ENCODE measurements at places on chromosomes 3 and 15.

GRCh38 chr3:152760591-152760990 lies 74.3 kb upstream of the P2RY1 start:
- no peak for DNase-seq

DNA sequence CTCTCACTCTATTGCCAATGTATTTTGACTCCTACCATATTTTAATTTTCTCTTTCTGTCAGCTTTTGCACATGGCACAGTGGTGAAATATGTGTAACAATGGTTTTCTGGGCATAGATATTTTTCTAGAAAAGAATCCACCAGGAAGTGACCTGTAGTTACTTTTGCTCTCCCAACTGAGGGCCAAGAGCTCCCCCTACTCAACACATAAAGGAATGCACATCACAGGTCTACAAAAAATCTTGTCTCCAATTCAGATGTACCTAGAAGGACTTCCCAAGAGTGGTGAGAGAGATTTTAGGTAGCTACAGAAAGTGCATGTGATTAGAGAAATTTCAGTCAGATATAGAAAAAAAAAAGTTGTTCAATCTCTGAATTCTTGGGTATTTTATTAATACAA lies 15.6 kb downstream of the CPA3 start:
- peak; percentile 10 for DNase-seq

- DNase-seq: no peak
Measured at GRCh38 chr15:61153291-61153690, 75.8 kb downstream of the RORA start.

- peak; percentile 100 for DNase-seq
Measured at GRCh38 chr15:92803852-92804609, 96.1 kb upstream of the CHD2 start.

DNA sequence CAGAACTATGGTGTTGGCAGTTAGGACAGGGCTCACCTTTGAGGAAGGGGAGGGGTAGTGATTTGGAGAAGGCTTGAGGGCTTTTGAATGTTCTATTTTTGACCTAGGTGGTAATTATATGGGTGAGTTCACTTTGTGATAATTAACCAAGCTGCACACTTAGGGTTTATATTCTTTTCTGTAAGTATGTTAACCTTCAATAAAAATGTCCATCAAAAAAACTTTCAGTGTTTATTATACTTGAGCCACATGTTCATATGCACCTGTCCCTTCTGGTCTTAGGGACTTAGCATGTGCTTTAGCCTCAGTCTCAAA lies 28.4 kb downstream of the PDE8A start:
- no peak for DNase-seq

DNA sequence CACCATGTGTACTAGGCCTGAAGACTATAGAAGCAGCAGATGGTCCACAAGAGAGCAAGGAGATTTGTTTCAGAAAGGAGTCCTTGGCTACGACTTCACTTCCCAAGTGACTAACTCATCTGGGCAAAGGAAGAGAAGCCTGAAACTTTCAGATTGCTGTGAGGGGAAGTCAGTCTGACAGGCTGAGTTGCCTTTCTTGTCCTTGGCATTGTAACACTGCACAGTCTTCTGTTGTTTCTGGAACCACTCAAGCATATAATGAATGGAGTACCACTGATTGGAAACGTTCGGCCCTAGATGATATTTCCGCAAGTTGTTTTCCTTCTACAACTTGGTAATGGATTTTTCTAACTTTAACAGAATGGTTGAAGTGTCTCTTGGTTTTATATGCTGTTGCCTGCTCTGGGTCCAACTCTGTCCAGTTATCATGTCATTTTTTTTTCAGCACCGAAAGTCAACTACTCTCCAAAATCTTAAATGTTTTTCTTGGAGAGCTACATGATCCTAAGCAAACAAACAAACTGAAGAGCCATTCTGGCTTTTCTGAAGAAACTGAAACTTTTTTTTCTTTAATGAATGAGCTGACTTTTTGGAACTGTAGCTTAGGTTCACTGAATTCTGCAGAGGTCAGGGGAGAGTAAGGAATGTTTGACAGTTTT lies 685.7 kb downstream of the MECOM start:
- DNase-seq: no peak

- peak; percentile 72 for DNase-seq
Measured at GRCh38 chr3:151468284-151468917, 7.5 kb upstream of the IGSF10 start.

DNA sequence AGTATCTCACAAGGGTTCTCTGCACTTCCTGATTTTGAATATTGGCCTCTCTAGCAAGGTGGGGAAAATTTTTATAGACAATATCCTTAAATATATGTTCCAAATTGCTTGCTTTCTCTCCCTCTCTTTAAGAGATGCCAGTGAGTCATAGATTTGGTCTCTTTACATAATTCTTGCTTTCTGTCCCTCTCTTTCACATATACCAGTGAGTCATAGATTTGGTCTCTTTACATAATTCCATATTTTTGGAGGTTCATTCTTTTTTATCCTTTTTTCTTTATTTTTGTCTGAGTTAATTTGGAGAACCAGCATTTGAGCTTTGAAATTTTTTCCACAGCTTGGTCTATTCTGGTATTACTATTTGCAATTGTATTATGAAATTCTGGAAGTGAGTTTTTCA lies 77.7 kb upstream of the NUDT16 start:
- DNase-seq: no peak

DNA sequence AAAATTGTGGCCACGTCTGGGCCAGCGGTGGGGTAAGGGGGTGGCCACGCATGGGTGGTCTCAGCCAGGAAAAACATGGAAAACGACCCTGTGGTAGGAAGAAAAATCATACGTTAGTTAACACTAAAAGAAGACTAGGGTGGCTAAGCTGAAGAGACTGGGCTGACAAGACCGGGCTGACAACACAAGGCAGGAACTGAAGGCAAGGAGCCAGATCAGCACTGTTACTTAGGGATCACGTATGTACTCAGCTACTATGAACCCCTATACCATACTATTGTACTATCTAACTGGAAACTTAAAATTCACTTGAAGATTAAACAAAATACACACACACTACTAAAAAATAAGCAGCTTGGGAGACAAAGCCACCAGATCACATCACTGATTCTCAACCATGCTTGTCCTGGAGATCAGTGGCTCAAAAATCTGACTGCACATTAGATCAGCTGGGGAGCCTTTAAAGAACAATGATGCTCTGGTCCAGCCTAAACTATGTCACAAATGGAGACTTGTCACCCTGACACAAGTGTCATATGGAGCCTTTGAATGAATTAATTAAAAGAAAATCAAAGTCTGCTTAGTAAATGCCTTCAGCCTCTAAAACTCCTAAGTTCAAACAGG lies 442.2 kb downstream of the SHQ1 start:
- DNase-seq: no peak

- no peak for DNase-seq
Measured at GRCh38 chr3:123728014-123728413, 143.2 kb upstream of the HACD2 start.

DNA sequence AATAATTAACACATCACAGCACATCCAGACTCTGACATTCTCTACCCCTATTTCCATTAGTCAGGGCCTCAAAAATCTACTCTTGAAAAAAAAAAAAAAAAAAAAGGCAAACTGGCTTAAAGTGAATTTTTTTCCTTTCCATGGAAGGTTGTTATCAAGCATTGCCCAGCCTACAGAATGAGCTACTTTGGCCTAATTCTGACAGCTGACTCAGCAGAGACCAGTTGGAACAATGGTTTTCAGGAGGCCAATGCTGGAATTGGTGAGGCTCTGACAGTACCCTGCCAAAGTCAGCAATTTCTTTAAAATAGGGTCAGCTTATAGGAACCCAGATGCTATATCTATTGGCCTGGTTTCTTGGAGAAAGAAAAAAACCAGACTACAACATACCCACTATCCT lies 454.7 kb downstream of the MAGI1 start:
- DNase-seq: no peak

- no peak for DNase-seq
Measured at GRCh38 chr15:56165234-56165633, 78.4 kb downstream of the RFX7 start.

GRCh38 chr15:41932511-41933289 lies 38.8 kb upstream of the SPTBN5 start:
- DNase-seq: no peak

DNA sequence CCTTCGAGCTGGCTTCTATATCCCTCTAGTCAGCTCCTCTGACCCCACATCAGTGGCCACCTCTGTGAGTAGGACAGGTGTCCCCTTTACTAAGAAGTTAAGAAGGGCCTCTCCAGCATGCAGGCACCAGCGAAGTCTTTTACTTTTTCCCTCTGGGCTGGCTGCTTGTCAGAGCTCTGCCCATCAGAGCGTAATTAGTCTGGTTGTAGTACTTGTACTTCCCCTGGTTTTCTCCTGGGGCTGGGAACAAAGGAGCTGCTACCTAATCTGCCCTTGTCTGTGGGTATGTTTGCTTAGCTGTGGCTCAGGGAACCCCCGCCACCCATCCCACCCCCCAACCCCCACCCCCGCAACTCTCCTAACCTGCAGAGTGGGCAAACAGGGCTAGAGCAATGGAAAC lies 27.4 kb upstream of the ALPK3 start:
- no peak for DNase-seq

GRCh38 chr3:48747015-48747615 lies 30.1 kb upstream of the IP6K2 start:
- peak; percentile 64 for DNase-seq

- no peak for DNase-seq
Measured at GRCh38 chr15:81030301-81030750, 29.6 kb downstream of the TLNRD1 start.

- DNase-seq: peak; percentile 72
Measured at GRCh38 chr3:139127101-139127500, 82.4 kb upstream of the PRR23C start.

DNA sequence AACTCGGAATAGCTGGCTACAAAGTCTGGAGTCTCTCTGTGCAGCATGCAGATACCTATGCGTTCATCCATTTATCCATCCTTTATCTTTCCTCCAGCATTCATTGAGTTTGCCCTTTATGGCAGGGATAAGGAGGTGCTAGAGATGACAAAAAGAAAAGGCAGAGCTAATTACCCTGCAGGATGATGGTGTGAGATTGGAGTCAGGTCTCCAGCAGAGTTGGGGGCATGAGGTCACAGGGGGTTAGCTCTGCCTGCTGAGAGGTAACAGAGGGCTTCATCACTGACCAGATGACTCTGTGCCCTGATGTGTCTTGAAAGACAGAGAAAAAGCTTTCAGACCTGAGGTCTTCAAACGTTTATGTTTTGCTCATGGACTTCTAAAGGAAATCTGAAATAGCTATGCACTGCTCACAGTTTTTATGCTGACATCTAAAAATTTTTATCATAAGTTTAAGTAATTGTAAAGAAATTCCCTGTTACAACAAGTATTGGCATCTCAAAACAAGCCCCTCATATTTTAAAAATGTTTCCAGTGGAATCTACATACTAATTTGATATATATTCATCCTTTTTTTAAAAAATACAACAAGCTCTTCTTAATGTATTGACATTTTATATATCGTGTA lies 132.3 kb upstream of the ANKRD28 start:
- DNase-seq: no peak

GRCh38 chr15:70062321-70062956 lies 35.3 kb downstream of the TLE3 start:
- peak; percentile 94 for DNase-seq

DNA sequence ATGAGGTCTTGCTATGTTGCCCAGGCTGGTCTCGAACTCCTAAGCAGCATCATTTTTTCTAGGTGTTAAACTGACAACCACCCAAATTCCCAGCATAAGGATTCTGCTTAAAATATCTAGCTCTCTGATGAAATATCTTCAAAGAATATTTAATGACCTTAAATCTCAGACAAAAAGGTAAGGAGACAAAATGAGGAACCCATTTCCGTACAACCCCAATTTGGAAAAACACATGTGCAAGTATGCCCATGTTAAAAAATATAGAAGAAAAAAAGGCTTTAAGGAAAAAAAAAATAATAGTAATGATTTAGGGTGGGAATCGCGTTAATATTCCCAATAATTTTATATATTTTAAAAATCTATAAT lies 1.4 kb upstream of the SACM1L start:
- no peak for DNase-seq

- no peak for DNase-seq
Measured at GRCh38 chr3:123412811-123413604, 35.9 kb downstream of the ADCY5 start.

DNA sequence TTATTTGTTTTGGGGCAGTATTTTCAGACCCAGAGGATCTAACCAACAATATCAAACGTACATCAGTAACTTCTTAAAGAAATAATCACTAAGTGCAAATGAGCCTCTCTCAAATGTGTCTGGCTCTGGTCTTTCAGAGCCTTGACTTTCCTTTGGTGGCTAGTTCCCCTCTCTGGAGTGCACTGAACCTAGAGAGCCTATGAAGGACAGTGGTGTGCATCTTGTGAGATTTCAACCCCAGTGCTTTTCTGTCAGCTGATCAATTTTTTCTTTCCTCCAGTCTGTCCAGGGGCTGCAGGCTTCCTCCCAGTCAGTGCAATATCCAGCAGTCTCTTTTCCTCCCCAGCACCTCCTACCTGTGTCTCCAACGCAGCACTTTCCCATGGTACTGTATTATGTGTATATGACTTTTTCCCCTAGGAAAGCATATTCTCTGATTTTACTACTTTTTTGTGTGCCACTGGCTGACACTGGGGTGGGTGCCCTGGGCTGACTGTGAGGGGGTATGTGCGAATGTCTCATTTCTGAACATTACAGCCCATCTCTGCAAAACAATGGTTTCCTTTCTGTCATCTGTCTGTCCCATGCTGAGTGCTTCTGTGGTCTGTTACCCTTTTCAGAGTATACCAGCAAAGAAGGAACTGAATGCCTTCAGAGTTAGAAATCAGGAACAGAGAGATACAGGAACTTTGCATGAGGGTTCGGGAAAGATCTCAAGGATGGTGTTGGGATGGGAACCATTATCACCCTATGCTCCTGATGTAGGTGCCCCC lies 98.8 kb downstream of the ARPP21 start:
- DNase-seq: no peak

DNA sequence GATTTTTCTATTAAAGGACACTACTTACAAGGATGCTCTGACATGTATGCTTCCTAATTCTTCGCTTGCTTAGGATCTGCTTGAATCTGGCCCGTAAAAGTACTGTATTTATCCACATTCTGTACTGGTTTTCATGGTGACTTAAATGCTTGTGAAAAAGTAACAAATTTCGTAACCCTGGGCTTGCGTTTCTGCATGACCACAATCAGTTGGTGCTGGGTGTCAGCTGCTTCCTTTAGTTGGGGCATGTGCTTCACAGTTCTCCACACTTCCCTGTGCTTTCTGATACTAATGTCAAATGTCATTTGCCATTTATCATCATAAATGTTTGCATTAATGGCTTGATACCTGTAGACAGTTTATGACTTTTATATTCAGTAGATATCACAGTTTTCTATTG lies 218.4 kb upstream of the MLF1 start:
- DNase-seq: no peak

- no peak for DNase-seq
Measured at GRCh38 chr3:23934253-23934652, 10.8 kb upstream of the NR1D2 start.

DNA sequence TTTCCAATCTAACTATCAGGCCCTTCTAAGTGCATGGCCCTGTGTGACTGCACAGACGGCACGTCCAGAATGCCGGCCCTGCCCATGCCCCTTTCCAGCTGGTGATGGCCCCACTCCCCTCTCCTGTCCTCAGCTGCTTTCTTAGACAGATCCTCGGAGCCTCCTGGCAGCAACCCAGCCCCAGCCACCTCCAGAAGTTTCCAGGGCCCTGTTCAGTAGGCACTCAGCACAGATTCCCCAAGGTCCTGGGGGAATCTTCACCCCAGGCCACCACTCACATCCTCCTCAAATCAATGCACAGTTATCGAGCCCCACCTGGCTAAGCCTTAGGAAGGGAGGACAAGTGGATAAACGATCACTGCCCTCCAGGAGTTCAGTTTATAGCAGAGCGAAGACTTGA lies 1.4 kb upstream of the CRABP1 start:
- DNase-seq: no peak
